ENCODE measurements at places on chromosomes 6 and 20. TPM values are rescaled to one million over a fixed set of nuclear protein-coding genes. Genes with fewer than 3 reads are reported as not detected.

The TRAPPC3L gene
- 0.19 TPM for total RNA-seq

The JAG1 gene
- 510 TPM for total RNA-seq

The PRRT1 gene
- total RNA-seq, result 1.3 TPM

The LAMA2 gene
- total RNA-seq, result 1.9 TPM

The CLVS2 gene
- total RNA-seq, result not detected

The ZSWIM3 gene
- 4.9 TPM for total RNA-seq

The BPIFB4 gene
- not detected for total RNA-seq

DNA sequence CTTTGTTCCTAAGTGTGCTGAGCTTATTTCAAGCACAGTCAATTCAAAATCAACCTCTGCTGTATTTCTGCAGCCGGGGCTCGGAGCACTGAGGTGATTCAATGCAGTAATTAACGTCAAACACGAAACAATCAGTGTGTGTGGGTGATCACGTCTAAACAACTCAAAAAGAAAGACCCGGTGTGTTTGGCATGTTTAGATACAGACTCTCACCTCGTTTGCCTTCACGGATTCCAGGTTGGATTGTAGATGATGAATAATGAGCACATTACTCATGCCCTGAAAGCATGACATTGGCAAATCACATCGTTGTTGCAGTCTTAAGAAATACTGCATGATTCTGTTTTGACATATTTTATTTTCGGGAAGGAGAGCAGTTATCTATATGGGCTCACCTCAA lies 231.0 kb downstream of the QKI start:
- H3K36me3 ChIP-seq, result no peaks in the 10 kb centered on the region
- no peak for DNase-seq
- no peaks in the 10 kb centered on the region for H3K27me3 ChIP-seq
- no peaks in the 10 kb centered on the region for H3K4me1 ChIP-seq

GRCh38 chr6:136547336-136547735 lies 2.9 kb downstream of the MAP7 start:
- peaks cover 59% of the 10 kb centered on the region for H3K27me3 ChIP-seq
- no peak overlapping the region for H3K27ac ChIP-seq
- H3K4me3 ChIP-seq, result no peak overlapping the region
- DNase-seq, result no peak
- H3K4me1 ChIP-seq, result peaks cover 14% of the 10 kb centered on the region

DNA sequence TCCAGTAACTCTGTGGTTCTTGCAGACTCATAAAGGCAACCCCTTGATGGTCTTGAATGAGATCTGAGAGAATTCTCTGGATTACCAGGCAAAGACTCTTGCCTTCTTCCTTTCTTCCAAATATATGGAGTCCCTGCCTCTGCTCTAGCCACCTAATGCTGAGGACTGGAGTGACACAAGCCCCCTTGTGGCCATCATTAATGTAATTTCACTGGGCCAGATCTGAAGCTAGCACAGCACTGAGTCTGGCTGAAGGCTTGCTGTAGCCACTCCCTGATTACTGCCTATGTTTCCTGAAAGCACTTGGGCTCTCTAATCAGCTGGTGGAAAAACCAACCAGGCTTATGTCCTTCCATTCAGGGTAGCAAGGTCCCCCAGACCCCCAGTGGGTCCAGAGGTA lies 559.3 kb upstream of the IRAK1BP1 start:
- peaks cover 2% of the 10 kb centered on the region for H3K27me3 ChIP-seq
- no peaks in the 10 kb centered on the region for H3K36me3 ChIP-seq
- no peak for DNase-seq
- H3K4me3 ChIP-seq, result no peak overlapping the region
- no peaks in the 10 kb centered on the region for H3K4me1 ChIP-seq

DNA sequence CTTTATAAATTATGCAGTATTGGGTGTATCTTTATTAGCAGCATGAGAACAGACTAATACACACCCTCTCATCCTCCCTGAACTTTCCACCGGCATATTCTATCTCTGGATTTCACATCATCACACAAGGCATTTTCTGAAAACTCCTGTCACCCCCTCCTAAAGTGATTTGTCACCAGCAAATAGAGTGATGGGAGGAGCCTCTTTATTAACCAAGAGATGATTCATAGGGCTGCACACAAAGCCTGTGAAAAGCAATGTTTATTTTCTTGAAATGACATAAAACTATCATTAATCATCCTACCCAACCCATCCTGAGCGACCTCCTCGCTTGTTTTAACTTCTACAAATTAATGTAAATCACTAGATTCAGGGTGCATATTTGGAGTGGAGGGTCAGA lies 394.7 kb upstream of the SULF2 start:
- H3K27me3 ChIP-seq, result peaks cover 3% of the 10 kb centered on the region
- H3K4me1 ChIP-seq, result peaks cover 37% of the 10 kb centered on the region
- H3K27ac ChIP-seq, result peak overlapping the region; percentile 14

GRCh38 chr6:30767158-30767943 lies 23.0 kb upstream of the IER3 start:
- H3K4me3 ChIP-seq, result no peak overlapping the region
- H3K4me1 ChIP-seq, result peaks cover 75% of the 10 kb centered on the region
- H3K36me3 ChIP-seq, result no peaks in the 10 kb centered on the region
- no peak for DNase-seq
- H3K27ac ChIP-seq, result peak overlapping the region; percentile 39

GRCh38 chr6:87391334-87391733 lies 16.4 kb upstream of the CFAP206 start:
- no peaks in the 10 kb centered on the region for H3K27me3 ChIP-seq
- no peak overlapping the region for H3K4me3 ChIP-seq
- no peak overlapping the region for H3K27ac ChIP-seq
- H3K36me3 ChIP-seq, result no peaks in the 10 kb centered on the region

DNA sequence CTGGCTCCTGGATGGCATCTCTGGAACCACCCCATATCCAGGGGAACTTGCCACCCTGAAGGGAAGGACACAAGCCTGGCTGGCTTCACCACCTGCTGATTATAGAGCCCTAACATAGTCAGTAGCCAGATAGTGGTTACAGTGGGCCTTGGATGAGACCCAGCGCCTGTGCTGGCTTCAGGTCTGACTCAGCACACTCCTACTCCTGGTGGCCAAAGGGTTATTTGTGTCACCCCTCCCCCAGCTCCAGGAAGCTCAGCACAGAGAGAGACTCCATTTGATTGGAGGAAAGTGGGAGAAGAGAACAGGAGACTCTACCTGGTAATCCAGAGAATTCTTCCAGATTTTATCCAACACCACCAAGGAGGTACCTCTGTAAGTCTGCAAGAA lies 12.8 kb downstream of the SNX14 start:
- peaks cover 19% of the 10 kb centered on the region for H3K4me1 ChIP-seq
- H3K27me3 ChIP-seq, result no peaks in the 10 kb centered on the region
- DNase-seq, result no peak
- H3K27ac ChIP-seq, result no peak overlapping the region

DNA sequence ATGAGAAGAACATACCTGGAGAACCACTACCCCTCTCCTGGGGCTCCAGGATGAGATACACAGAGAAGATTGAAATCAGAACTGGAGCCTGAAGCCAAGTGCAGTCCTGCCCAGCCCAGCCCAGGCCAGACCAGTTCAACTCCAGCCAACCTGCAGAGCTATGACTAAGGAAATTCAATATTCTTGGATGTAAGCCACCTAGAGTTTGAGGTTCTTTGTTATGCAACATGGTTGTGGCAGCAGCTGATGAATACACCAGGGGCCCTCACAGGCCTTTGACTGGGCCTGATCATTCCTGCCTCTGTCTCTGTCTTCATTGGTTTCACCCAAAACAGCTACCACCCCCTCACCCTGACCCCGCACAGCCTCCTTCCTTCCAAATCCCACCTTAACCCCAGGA lies 167.8 kb downstream of the LRFN2 start:
- no peak overlapping the region for H3K4me3 ChIP-seq
- DNase-seq, result no peak
- peaks cover 9% of the 10 kb centered on the region for H3K27me3 ChIP-seq
- H3K36me3 ChIP-seq, result no peaks in the 10 kb centered on the region
- no peak overlapping the region for H3K27ac ChIP-seq
- no peaks in the 10 kb centered on the region for H3K4me1 ChIP-seq

GRCh38 chr6:13629459-13630116 lies 14.5 kb downstream of the NOL7 start:
- H3K4me3 ChIP-seq, result no peak overlapping the region
- H3K27me3 ChIP-seq, result no peaks in the 10 kb centered on the region
- no peak for DNase-seq
- H3K36me3 ChIP-seq, result peaks cover 20% of the 10 kb centered on the region
- H3K27ac ChIP-seq, result no peak overlapping the region

DNA sequence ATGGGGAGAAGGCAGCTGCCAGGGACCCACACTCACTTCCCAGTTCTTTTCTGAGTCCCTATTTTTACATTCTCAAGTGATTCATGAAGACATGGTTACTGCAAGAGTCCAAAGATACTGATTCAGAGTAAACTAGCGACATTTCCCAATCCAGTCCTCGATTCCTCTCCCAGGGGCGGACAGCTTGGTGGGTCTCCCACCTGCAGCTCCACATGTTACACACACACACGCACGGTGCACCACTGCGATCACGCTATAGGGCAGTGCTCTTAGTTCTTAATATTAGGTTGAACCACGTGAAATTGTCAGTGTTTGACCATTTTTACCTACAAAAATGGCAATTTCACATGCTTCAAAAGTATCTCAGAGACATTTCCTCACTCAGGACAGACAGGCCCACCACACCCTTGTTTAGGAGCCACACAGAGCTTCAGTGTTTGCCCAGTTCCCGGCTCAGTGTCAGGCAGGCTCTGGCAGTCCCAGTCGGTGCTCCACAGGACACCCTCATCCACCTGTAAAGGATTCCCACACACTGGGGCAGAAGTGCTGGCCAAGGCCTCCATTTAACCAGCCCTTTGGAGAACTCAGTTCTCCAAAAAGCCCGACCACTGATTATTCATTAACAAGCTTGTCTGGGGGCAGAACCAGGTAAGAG lies 51.8 kb downstream of the RRBP1 start:
- H3K36me3 ChIP-seq, result peaks cover 54% of the 10 kb centered on the region
- H3K27ac ChIP-seq, result peak overlapping the region; percentile 51
- no peak overlapping the region for H3K4me3 ChIP-seq

DNA sequence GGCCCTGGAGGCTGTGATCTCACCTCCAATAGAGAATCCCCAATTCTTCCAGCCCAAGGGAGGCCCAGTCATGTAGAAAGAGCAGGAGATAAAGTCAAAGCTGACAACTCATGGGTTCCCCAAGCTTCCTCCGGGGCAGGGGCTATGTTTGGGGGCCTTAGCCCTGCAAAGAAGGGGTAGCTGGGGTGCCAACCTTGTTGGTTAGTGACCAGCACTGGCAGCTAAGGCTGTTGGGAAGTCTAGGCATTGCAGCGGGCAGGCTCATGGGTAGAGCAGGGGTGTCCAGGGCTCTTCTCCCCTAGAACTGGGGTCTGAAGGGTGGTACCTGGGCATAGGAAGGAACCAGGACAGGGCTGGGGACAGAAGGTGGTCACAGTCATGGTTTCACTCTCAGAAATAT lies 36.4 kb downstream of the TGM2 start:
- no peaks in the 10 kb centered on the region for H3K27me3 ChIP-seq
- peaks cover 34% of the 10 kb centered on the region for H3K4me1 ChIP-seq
- H3K36me3 ChIP-seq, result no peaks in the 10 kb centered on the region
- no peak overlapping the region for H3K4me3 ChIP-seq
- peak; percentile 57 for DNase-seq

DNA sequence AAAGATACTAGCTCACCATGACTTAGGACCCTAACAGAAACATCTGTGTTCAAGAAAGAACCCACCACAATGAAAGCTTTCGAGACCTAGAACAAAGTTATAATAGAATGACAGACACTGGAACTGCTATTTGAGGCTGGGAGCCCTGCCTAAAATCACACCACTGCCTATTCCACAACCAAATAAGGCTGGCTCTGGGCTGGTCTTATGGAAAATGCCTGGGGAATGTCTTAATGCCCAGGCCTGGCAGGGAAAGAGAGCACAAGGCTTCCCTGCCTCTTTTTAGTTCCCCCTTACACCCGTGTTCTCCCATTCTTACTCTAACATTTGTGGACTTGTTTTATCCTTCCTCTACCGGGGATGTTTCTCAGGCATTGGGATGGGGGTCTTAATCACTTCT lies 5.6 kb upstream of the METTL24 start:
- peaks cover 17% of the 10 kb centered on the region for H3K4me1 ChIP-seq
- H3K27ac ChIP-seq, result peak overlapping the region; percentile 13
- peaks cover 4% of the 10 kb centered on the region for H3K36me3 ChIP-seq
- peaks cover 47% of the 10 kb centered on the region for H3K27me3 ChIP-seq
- DNase-seq, result no peak
- H3K4me3 ChIP-seq, result no peak overlapping the region

GRCh38 chr6:28922821-28923317 lies 916 bp downstream of the TRIM27 start:
- peak overlapping the region; percentile 92 for H3K4me3 ChIP-seq
- no peaks in the 10 kb centered on the region for H3K27me3 ChIP-seq
- H3K36me3 ChIP-seq, result peaks cover 18% of the 10 kb centered on the region
- peak overlapping the region; percentile 49 for H3K27ac ChIP-seq
- no peak for DNase-seq

- H3K27ac ChIP-seq, result peak within 1 kb of the TSS; percentile 100
- H3K4me1 ChIP-seq, result peaks cover 50% of the 10 kb centered on the region
- DNase-seq, result peak; percentile 97
- H3K4me3 ChIP-seq, result peak within 1 kb of the TSS; percentile 99
Measured at GRCh38 chr6:53794720-53795339, at the start of gene LRRC1. Gene LRRC1 (plus strand): TSS chr6:53795005. CDS start chr6:53795257, 252 bp downstream.

DNA sequence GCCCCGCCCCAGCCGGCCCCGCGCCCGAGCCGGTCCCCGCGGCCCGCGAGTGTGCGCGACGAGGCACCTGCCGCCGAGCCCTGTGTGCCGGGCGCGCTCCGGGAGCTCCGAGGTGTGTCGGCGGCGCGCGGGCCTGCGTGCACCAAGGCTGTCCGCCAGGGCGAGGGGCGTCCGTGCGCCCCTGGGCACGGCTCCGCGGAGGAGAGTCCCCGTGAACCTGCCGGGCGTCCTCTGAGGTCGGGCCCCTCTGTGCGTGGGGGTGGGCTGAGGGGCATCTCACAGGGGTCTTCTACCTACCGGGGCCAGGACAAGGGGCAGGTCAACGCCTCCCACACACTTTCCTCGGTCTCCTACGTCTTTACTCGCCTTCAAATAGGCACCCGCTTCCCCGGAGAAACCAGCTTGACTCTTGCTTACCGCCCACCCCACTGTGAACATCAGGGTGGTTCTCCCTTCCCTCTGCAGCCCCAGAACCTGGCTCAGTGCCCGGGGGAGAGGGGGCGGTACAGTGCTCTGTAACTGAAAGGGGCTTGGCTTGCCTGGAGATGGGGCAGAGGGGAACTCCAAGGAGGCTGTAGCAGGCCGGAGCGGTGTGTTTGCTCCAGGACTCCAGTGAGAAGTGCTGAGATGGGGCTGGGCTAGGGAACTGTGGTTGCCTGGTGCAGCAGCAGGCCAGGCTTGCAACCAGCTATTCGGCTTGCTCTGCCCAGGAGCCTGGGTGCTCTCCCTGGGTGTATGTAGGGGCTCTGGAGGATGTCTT lies at the start of gene SAMD10:
SAMD10 (minus strand) TSS at position 86 of the 760 bp plus-strand sequence. CDS start 175 bp downstream, outside the sequence.
- DNase-seq, result no peak
- H3K4me1 ChIP-seq, result peaks cover 43% of the 10 kb centered on the region
- peaks cover 7% of the 10 kb centered on the region for H3K36me3 ChIP-seq
- H3K27me3 ChIP-seq, result no peaks in the 10 kb centered on the region
- H3K4me3 ChIP-seq, result peak within 1 kb of the TSS; percentile 75
- peak within 1 kb of the TSS; percentile 64 for H3K27ac ChIP-seq

GRCh38 chr6:151180330-151181048 lies 59.3 kb upstream of the AKAP12 start:
- H3K4me3 ChIP-seq, result no peak overlapping the region
- no peak for DNase-seq
- H3K4me1 ChIP-seq, result no peaks in the 10 kb centered on the region
- H3K27me3 ChIP-seq, result no peaks in the 10 kb centered on the region

GRCh38 chr6:13478525-13478966 lies 8.9 kb downstream of the GFOD1 start:
- DNase-seq, result no peak
- H3K4me1 ChIP-seq, result peaks cover 5% of the 10 kb centered on the region
- no peaks in the 10 kb centered on the region for H3K36me3 ChIP-seq
- no peak overlapping the region for H3K27ac ChIP-seq
- no peak overlapping the region for H3K4me3 ChIP-seq

GRCh38 chr6:147716434-147716833 lies 207.9 kb downstream of the SAMD5 start:
- H3K27me3 ChIP-seq, result peaks cover 1% of the 10 kb centered on the region
- peaks cover 1% of the 10 kb centered on the region for H3K36me3 ChIP-seq
- no peaks in the 10 kb centered on the region for H3K4me1 ChIP-seq
- no peak for DNase-seq

Measured in chondrocyte (in vitro differentiated cells).